ENCODE measurements at places on chromosomes 3 and 15.

GRCh38 chr3:27607370-27607769 is 114.8 kb downstream of the EOMES start:
- no peak for DNase-seq

GRCh38 chr15:50881121-50882048 is 27.1 kb upstream of the AP4E1 start:
- no peak for DNase-seq

DNA sequence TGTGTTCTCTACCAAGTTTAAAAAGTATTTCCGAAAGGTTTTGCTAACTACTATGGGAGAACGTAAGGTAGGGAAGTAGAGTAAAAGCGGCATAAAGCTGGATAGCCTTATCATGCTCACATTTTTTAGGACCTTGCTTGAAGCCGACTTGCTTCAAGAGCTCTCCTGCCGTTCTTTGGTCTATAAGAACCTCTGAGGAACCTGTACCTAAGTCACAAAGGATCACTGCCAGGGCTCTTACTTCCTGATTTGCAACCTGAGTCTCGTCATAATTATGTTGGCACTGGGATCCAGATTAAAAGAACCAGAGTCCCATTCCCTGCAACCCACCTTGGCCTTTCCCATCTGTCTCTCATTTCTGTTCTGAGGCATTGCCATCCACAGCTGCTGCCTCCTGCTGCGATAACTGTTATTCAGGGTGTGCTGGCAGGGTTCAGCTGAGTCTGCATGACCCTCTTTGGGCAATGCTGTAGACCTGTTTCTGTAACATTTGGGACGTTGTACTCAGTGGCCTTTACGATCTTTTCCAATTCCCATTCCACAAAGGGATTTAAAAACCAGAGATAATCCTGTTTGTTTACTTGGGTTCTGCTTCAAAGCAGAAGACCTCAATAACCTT is 131.0 kb upstream of the UMPS start:
- DNase-seq = no peak

- no peak for DNase-seq
Observed at GRCh38 chr3:37605572-37606153, 256.0 kb upstream of the CTDSPL start.

- DNase-seq = no peak
Observed at GRCh38 chr15:66631616-66632263, 65.9 kb upstream of the LCTL start.

DNA sequence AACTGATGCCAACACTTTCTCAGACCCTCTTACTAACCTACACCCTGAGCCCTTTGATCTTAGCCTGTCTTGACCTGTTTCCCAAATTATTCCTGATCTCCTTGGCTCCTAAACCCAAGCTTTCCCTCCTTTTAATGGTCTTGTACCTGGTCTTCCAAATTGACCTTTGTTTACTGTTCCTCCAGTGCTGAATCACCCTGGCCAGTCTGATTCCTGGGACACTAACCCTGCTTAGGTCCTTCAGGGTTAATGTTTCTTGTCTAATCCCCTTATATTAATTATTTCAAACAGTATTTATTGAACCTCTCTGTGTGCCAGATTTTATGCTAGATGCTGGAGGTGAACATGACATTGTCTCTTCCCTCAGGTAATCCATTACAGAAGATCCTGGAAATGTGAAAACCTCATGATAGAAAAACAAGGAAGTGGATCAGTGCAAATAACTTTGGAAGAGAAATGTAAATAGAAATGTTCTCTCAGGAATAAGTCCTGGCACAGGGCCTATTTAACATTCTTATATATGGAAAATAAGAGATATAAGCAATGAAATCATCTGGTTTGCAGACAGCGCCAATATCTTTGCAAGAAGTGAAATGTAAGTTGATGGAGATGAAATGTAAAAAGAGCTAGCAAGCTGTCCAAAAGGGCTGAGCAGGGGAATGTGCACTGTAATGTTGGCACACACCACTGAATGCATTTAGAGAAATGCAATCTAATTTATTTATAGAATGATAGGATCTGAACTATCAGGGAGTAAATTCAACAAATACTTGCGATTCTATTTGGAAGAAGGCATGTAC is 20.7 kb downstream of the HGD start:
- DNase-seq = no peak

GRCh38 chr15:31077181-31077580 is 24.3 kb downstream of the TRPM1 start:
- DNase-seq = no peak

DNA sequence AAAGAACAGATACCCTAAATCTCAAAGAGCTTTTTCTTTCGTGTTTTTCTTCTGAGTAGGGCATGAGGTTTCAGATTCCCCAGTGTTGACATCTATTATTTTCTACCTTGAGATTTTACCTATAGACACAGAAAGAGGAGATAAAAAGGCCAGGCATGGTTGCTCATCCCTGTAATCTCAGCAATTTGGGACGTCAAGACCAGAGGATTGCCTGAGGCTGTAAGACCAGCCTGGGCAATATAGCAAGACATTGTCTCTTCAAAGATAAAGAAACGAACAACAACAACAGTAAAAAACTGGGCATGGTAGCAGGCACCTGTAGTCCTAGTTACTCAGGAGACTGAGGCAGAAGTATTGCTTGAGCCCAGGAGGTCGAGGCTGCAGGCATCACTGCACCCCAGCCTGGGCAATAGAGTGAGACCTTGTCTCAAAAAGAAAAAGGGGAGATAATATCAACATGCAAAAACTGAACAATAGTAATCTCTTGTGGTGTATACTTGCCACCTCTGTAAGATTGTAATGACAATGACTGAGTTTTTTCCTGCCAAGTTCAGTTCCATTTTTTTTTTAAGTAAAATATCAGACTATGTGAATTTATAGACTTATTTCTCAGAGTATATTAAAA is 71.3 kb downstream of the MBNL1 start:
- DNase-seq = no peak

GRCh38 chr3:27880969-27881892 is 159.1 kb upstream of the EOMES start:
- no peak for DNase-seq

DNA sequence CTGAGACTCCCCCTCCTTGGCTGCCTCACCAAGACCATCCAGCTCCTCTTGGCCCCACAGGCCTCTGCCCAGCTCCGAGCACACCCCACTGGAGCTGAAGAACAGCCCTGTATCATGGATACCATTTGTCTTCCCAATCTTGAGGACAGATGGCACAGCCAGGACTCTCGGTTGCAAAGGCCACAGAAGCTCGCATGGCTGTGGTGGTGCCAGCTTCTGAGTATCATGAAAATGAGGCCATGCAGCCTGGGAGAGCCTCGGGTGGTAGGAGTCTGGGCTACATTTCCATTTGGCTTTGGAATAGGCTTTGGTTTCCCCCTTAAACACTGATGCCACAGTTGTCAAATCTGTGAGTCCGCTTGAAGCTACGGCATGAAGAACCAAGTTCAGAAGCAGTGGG is 106.6 kb downstream of the SEMA5B start:
- no peak for DNase-seq

DNA sequence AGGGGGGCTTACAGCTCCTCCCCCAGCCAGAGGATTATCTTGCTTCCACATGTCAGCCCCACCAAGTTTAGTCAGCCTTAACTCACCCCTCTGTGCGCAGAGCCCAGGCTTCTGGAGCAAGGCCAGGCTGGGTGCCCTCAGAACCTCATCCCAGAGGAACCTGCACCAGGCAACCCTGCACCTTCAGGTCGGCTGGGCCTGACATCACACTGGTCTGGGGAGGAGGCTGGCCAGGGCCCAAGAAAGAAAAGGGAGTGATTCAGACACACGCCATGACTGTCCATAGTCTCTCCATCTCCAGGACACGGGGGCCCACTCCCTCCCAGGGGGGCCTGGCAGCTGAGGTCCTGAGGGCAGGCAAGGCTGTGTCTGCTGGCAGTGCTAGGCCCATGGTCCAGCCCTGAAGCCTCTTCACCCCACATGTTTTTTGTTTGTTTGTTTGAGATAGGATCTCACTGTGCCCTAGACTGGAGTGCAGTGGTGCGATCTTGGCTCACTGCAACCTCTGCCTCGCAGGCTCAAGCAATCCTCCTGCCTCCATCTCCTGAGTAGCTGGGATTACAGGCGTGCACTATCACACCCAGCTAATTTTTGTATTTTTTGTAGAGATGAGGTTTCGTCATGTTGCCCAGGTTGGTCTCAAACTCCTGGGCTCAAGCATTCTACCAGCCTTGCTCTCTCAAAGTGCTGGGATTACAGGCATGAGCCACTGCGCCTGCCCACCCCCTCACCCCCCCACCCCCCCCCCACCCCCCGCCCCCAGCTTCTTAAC is 11.1 kb downstream of the TNK2 start:
- DNase-seq = no peak

GRCh38 chr15:74334127-74334526 is 33.3 kb downstream of the CYP11A1 start:
- no peak for DNase-seq

Data from stimulated activated CD4-positive, alpha-beta T cell treated with anti-CD3 and anti-CD28 coated beads, Interleukin-12 subunit alpha, Interleukin-12 subunit beta, amount 100 ng/mL, for 24 hours (primary cell).